Right renal cortex interstitium (tissue), 3 donors: ENCODE measurements at places on chromosomes 1 and 21. TPM values are rescaled to one million over a fixed set of nuclear protein-coding genes. Genes with fewer than 3 reads are reported as not detected.

DNA sequence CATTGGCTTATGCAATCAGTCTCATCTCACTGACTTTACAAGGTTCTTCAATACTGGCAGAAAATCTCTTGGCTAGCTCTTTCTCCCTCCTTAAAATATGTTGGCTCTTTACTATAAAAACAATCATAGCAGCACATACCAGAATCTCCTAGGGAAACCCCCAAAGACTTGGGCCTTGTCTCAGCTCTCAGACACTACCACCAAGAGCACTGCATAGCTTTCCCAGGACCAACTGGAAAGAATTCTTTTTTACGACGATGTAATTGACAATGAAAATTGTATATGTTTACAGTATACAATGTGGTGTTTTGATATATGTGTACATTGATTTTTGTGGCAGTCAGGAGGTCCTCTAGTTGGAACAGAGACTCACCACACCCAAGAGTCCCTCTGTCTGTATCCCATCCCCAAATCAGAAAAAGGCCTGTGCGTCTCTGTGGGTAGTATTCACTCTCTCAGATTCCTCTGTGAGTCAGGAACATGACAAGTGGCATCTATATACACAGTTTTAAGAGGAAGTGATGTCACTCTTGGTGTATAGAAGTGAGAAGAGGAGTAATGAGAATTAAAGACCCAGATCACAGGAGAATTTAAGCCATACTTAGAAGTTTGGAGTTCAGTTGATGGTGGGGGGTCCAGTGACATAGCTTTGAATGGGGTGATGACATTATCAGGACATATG is 21.1 kb downstream of the SMAP2 start:
- no peak for DNase-seq

GRCh38 chr1:214364786-214365295 is 83.9 kb downstream of the SMYD2 start:
- DNase-seq, result no peak

- no peak for DNase-seq
Measured at GRCh38 chr21:31345136-31345535, 1.1 kb upstream of the TIAM1 start.

Gene PGLYRP4
- not detected for polyA plus RNA-seq
